Right kidney (tissue), 9 donors: ENCODE measurements at places on chromosomes 7 and 10.

DNA sequence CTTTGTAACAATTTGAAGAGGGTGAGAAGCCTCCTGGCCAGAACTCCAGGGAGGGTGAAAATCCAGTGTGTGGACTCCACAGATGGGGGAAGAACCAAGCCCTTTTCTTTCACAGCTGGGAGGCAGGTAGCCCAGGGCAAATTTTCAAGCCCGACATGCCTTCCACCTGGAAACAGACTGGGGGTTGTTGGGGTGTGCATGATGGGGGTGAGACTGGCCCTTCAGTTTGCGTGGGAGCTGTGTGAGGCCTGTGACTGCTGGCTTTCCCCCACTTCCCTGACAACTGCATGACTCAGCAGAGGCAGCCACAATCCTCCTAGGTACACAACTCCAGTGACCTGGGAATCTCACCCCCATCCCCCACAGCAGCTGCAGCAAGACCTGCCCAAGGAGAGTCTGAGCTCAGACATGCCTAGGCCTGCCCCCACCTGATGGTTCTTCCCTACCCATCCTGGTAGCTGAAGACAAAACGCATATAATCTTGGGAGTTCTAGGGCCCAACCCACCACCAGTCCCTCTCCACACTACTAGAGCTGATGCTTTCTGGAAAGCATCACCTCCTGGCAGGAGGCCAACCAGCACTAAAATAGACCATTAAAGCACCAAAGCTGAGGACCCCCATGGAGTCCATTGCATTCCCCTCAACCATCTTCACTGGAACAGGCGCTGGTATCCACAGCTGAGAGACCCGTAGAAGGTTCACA, 445.4 kb downstream of the TFEC start:
- no peak for DNase-seq

DNA sequence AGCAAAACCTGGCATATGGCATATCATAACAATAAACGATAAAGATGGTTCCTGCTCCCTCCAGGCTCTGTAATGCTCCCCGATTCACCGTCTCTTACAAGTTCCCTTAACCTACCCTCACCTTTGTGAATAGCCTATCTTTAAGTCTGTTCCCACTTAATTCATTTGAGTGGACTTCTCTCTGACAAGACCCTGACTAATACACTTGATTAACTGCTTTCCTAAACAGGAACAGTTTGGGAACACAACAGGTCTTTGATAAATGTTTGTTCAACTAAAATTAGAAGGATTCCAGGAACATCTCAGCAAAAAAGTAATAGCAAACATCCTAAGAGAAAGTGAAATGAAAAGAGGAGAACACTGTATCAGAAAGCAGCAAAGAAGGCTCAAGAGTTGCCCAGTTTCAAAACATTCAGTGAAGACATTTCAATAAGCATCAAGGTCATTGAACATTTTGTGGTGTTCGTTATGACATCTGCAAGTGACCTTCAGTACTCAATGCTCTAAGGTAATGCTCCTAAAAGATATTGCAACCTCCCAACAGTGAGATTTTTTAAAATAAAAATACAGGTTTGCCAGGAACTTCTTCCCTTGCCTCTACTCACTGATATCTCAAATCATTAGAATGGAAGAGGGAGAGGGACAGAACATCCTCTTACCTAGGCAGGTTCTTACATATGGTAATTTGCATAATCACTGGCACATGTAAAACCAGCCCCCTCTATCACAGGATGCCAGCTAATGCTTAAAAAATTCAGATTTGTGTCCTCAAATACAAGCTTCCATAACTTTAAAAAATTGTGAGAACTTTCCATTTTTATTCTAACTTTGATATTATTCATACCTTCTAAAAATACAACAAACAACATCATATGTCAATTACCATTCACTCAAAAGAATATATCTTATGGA, 11.4 kb upstream of the ARHGAP12 start:
- DNase-seq: no peak

DNA sequence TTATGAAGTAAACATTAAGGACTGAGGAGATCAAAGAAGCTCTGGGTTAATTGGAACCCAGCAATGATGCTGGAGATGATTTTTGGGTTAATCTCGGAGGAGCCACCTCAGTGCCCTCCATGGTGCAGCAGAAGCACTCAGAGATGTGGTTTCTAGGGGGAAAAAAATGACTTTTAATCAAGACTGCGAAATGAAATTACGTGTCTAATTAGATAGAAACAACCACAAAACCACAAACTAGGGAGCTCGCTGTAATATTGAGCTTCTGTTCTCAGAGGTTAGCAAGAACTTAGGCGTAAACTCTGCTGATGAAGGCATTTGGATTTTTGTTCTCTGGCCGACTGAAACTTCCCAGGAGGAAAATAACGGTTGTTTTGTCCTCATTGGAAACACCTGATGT, 319.0 kb downstream of the GRID1 start:
- no peak for DNase-seq

- DNase-seq: no peak
These were observed 164.1 kb upstream of the RHEB start for GRCh38 chr7:151683615-151684407.

GRCh38 chr10:80100116-80100515, 21.7 kb downstream of the TMEM254 start:
- DNase-seq: no peak

GRCh38 chr10:96516337-96516736, 2.6 kb upstream of the TLL2 start:
- DNase-seq: no peak

GRCh38 chr10:17453373-17454091, 863 bp downstream of the ST8SIA6 start:
- DNase-seq: peak; percentile 80

DNA sequence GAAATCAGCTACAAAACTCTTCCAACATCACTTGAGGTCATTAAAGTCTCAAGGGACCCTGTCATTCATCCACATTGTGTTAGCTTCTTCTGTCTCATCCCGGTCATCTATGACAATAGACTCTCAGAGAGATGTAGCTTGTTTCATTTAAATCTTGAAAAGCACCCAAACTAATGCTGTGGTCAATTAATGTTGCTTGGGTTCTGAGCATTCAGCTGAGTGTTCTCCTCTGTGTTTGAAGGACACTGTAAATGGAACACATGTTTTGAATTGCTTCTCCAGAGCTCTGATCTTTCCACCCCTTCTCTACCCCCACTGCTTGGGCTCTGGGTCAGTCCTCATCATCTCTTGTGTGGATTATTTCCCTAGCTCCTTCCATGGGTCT, 19.6 kb upstream of the ADD3 start:
- no peak for DNase-seq

- no peak for DNase-seq
These were observed 7.1 kb downstream of the ZSCAN25 start for GRCh38 chr7:99623702-99624447.

GRCh38 chr10:84160663-84161362, 12.8 kb upstream of the GPR15LG start:
- DNase-seq: no peak

GRCh38 chr7:110421490-110422241, 669.3 kb upstream of the LRRN3 start:
- DNase-seq: no peak

DNA sequence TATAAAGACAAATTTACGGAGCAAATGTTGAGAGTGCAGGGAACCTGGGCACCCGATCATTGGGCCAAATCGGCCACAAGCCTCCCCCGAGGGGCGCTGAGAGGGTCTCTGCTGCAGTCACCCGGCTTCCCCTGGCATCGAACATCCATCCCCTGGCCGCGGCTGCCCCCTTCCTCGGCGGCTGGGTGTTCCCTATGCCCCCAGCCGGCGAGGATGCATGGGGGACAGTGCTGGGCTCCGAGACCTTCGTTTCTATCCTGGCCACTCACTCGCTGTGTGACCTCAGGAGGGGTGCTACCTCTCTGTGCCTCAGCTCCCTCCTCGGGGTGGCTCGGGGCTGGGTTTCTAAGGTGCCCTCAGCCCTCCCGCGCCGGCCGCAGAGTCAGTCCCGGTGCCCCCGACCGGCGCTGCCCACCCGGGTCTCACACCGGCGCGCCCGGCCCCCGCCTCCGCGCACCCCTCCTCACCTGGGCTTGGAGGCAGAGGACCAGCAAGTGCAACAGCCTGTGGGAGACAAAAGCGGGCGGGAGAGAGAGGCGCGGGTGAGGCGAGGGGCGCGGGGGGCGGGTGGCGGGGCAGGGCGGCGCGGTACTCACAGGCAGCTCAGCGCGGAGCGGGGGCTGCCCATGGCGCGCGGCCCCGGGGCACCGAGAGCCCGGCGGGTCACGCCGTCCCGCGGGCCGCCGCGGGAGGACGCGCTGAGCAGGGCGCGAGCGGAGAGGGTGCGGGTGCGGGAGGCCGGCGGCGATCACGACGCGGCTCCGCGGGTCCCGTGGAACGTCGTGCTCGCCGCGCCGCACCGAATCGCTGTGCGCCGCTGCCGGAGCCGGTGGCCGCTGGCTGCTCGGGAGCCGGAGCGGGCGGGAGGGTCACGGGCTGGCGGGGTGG, at the start of gene FGF8:
FGF8 (minus strand) TSS at position 842 of the 888 bp plus-strand sequence; CDS start at position 628, 214 bp downstream.
- DNase-seq: peak; percentile 40

GRCh38 chr7:90892213-90892612, 296.1 kb downstream of the CDK14 start:
- no peak for DNase-seq

- DNase-seq: no peak
These were observed 407.1 kb upstream of the PFKP start for GRCh38 chr10:2660276-2660675.

DNA sequence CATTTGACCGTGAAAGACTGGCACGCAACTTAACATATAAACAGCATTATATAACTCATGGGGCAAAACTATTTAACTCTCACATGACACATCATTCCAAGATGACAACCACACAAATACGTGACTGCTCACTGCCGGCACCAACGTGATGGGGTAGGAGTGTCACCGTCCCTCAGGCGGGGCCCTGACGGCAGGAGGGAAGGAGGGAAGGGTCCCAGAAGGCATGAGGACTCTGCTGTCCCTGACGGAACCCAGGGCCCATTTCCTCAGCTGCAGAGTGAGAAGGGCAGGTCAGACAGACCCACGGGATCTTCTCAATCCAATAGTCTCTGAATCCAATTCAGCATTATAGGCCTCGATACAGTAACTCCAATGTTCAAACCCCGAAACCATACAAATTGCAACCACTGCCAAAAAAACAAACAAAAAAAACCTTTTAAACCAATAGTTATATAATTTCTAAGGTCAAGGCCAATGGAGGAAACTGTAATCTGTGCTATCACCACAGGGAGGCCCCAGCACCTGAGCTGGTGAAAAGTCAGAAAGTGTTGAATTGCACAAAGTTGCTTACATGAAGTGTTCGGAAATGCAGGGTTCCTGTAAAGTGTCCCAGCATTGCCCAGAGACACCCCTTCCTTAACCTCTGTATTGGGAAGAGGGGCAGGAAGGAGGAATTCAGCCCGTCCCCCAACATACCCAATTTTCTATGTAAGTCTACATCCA, 137.4 kb downstream of the TNS3 start:
- DNase-seq: no peak

DNA sequence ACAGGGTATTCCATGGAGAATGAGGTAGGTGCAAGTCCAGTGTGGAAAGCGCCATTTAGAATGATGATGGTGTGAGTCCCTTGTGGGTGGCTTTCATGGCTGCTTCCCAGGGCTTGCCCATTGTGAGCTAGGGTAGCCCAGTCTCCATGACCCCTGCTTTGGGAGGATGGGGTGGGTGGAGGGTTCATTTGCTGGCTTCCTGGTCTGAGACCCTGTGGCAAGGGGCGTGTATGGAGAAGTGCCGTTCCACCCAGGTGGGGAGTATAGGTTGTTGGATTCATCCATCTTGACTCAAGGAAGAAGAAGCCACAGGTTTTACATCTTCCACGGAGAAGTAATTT, 27.7 kb downstream of the CCM2 start:
- DNase-seq: no peak

DNA sequence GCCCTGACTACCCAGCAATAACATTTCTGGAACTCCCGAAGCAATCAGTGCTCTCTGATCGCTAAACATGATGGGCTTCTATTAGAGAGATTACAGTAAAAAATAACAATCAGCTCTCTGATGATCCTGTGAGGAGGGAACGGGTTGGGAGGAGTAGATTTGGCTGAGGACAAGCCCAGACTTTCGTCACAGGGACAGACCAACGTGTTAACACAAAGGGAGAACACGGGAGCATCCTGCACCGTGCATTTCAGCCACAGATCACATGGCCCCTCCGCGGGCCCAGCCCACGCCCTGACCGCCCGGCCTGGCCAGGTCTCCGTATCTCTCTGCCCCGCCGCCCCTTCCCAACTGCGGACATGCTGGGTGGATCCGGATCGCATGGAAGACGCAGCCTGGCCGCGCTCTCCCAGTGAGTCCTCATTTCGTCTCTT, 95.0 kb upstream of the AGBL3 start:
- peak; percentile 86 for DNase-seq

- DNase-seq: no peak
These were observed 109.7 kb upstream of the PCBD1 start for GRCh38 chr10:70998086-70998485.

GRCh38 chr10:102227050-102227449, 951 bp downstream of the ELOVL3 start:
- no peak for DNase-seq

- DNase-seq: no peak
These were observed 73.7 kb upstream of the PPIF start for GRCh38 chr10:79273604-79274003.

GRCh38 chr7:73478549-73478948, 43.5 kb downstream of the BAZ1B start:
- no peak for DNase-seq

- no peak for DNase-seq
These were observed 1.2 kb downstream of the GRK5 start for GRCh38 chr10:119208553-119208940.

GRCh38 chr7:99843808-99844207, 16.0 kb downstream of the CYP3A43 start:
- DNase-seq: no peak

DNA sequence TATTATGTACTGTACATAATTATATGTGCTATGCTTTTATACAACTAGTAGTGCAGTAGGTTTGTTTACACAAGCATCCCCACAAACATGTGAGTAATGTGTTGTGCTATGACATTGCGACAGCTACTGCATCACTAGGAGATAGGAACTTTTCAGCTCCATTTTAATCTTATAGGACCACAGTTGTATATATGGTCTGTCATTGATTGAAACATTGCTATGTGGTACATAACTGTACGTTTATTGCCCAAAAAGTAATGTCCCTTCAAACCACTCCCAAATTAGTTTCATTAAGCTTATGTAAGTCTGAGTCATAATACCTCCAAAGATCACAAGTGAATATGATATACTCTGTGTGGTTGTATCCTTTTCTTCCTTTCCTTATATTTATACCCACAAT, 183.2 kb upstream of the POT1 start:
- DNase-seq: no peak

DNA sequence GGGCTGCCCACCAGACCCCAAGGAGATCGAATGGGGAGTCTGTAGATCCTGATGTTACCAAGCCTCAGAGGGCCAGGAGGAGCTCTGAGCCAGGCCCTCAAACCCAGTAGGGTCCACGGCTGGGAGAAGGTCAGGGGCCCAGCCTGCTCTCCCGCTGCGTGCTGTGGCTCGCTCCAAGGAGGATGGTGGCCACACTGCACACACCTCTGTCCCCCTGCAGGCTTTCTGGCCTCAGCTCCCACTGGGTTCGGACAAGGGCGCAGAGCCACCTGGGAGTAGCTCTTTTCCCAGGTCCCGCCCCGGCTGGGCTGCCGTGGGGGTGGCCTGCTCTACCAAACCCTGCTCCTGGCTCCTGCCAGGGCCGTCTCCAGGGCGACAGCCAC, 175.8 kb downstream of the ZNF248 start:
- DNase-seq: no peak
